AG09309 (cell line): ENCODE measurements at places on chromosomes 5 and 9.

DNA sequence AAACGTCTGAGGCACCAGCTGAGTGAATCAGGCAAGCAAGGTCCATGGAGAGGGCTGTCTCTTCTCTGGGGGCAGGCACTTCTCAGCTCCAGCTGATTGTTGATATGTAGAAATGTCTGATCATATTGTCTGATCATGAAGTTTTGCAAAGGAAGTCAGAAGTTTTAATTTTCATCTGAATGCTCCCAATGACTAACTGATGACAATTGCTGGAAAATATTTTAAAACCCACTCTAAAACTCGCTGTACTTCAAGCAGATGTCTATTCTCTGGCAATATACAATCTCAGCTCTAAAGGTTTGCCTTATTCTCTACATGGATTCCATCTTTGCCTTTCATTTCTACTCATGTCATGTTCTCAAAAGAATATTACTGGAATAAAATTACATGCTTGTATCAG, 12.7 kb downstream of the PLK2 start:
- DNase-seq: no peak

GRCh38 chr5:174810796-174811195, 86.4 kb downstream of the MSX2 start:
- DNase-seq: no peak

DNA sequence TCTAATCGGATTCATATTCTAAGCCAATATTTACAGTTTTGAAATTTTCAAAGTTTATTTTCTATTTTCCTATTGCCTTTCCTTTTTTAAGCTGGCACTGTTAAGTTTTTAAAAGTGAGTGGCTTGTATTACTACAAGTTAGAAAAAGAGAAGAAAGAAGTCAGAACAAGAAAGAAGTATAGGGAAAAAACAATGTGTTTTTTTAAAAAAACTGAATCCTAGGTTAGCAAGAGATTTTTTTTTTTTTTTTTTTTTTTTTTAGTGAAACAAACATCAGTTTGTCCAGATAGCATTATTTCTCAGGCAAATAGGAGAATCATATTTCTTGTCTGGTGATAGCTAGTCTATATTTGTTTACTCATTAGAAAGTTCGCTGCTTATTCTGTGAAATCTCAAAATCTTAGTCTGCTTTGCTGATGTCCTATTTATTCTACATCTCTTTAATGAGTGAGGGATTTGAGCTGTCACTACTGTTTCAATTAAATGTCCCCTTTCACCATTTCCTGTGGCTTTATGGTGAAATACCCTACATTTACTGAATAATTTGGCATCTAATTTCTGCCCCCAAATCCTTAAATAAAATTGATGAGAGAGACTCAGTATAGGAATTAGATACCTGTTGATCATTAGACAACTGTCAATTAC, 19.1 kb upstream of the LMNB1 start:
- no peak for DNase-seq

- peak; percentile 23 for DNase-seq
Observed at GRCh38 chr9:33867747-33868439, 50.9 kb downstream of the UBE2R2 start.

DNA sequence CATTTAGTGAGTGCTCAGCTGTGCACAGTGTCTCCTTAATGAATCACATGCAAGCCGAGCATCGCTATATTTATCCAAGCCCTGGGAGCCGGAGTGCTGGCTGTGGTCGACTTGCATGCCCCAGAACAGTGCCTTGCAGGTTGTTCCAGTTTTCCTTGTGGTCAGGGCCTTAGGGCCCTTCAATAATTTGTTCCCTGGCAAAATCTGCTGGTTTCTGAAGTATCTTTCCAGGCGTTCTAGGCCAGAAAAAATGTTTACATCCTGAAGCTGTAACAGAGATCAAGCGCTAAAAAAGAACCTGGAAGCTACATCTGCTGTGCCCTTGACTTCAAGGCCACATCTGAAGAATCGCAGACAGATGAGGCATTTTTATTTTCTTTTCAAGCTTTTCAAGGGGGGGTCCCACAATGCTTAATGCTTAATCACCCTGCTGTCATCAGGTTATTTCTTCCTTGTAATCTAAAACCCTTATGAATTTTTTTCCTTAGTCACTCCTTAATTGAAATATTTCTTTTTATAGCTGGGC, 105.8 kb downstream of the DOCK2 start:
- peak; percentile 82 for DNase-seq
